Melanocyte of skin (primary cell): ENCODE measurements at places on chromosomes 4 and X. TPM values are rescaled to one million over a fixed set of nuclear protein-coding genes. Genes with fewer than 3 reads are reported as not detected.

Gene SPATA18
- 7.7 and 8.6 TPM in 2 replicates for total RNA-seq

Gene GUCY1A1
- not detected in 2 replicates for total RNA-seq

Gene GAGE12J
- not detected in 2 replicates for total RNA-seq

Gene TMEM255A
- 7.3 and 7.6 TPM in 2 replicates for total RNA-seq

Gene G3BP2
- 122 and 221 TPM in 2 replicates for total RNA-seq

Gene COL4A5
- 1.4 and 4.7 TPM in 2 replicates for total RNA-seq
